HCT116 (cell line): ENCODE measurements at places on chromosomes 6 and 20.

GRCh38 chr6:141056945-141057625 lies 1075.6 kb upstream of the GJE1 start:
- DNase-seq, result no peak

DNA sequence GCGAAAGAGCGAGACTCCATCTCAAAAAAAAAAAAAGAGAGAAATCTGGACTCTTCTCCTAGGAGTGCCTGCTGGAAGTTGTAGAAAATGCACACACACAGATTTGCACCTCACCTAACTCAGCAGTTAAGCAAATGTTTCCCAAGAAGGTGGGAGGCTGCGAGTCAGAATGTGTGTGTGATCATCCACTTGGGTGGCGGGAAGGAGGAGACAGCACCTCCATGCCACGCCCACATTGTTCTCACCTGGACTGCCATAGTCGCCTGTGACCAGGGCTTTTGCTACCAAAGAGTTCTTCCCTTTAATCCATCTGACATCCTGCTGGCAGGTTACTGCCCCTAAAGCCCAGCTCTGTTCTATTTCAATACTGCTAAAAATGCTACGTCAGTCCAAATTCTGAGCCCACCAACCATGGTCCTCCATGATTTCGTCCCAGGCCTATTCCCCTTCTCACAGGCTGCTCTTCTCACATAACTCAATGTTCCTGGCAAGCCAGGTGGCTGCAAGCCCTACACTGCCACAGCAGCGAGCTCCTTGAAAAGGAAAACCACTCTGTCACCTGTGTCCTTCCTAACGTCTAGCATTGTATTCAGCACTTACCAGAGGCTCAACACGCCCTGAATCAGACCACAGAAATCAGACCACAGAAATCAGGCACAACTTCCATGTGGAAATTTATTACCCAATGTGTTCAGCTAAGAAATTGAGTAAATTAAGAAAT lies 77.5 kb downstream of the PSMG4 start:
- DNase-seq, result no peak

DNA sequence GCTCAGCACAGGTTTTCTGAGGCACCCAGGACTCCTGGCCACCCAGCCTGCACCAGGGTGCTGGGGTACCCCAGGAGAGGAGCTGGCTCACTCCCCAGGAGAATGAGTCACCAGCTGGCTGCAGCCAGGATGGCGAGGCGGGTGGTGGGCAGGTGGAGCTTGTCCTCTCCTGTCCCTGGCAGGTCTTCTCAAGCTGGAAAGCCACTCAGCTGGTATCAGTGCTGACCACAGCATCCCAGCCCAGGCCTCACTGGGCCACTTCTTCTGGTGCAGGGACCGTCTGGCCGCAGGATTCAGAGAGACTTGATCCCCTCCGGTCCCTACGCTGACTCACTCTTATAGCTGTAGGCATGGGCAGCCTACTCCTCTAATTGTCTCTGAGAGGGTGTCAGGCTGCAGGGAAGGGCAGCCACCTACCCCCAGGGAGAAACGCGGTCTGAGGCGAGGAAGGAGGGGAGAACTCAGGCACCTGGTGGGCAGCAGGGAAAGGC lies 22.2 kb downstream of the TFEB start:
- DNase-seq, result no peak

GRCh38 chr6:57224769-57225515 lies 2.8 kb upstream of the RAB23 start:
- DNase-seq, result no peak

- no peak for DNase-seq
Observed at GRCh38 chr20:62515826-62516225, 40.0 kb upstream of the GATA5 start.

GRCh38 chr20:16043931-16044330 lies 529.3 kb downstream of the KIF16B start:
- DNase-seq, result no peak

DNA sequence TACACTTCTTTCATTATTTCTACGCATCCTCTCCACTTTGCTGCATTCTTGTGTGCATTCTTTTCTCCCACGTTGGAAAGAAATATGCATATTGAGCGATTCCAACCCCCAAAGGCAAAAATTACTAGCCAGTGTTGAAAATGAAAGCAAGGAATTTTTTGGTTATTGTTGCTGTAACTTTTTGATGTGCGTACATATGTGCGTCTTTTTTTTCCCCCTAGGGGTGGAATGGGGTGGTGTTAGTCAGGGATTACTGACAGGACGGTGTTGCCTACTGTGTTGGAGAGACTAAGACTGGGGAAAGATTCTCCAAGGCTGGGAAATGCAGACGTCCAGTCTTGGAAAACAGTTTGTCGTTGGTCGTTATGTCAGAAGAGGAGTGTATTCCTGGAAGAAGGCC lies 44.2 kb upstream of the ESR1 start:
- no peak for DNase-seq

DNA sequence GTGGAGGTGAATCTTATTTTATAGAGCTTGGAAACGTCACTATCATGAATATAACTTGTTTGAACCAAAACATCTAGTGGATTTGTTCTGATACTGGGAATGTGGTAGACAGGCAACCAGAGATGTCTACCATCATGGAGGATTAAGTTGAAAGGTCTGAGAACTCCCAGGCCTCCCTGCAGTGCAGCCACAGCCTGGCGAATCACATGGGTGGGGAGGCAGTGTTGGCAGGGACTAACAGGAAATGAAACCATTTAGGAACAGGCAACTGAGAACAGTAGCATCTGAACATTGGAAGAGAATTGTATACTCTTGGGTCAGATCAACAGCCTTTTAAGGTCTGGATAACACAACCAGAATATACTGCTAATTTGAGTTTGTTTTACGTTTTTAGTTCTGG lies 22.3 kb upstream of the CEP162 start:
- DNase-seq, result no peak

DNA sequence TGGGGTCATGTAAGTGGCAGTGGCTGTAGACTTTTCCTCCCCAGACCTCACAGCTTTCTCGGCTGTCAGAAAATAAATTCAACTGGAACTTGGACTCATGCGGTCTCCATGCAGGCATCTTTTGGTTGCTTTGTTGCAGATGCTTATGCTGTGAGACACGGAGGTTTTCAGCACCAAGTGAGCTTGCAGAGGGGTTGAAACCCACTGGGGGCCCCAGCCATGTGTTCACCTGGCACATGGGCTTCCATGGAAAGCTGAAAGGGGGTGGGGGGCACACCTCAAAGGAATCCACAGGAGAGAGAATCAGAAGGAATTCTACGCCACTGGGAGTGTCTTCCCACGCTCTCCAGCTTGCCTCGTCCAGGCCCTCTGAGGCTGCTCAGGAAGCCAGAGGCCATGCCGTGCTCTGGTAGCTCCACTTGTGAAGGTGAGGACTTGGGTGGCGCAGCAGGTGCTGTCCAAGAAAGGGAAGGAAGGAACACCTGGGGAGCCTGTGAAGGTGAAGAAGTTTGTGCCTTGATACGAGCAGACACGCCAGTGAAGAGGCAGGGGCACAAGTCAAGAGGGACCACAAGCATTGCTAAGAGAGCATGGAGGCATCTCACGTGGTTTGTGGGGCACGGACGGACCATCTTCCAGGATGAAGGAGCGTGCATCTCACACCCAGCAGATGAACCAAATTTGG lies 134.3 kb upstream of the PMEPA1 start:
- DNase-seq, result no peak

- DNase-seq, result peak; percentile 78
Observed at GRCh38 chr6:11766589-11767450, 11.8 kb downstream of the ADTRP start.

- no peak for DNase-seq
Observed at GRCh38 chr20:61744691-61745396, 320.8 kb downstream of the TAF4 start.

DNA sequence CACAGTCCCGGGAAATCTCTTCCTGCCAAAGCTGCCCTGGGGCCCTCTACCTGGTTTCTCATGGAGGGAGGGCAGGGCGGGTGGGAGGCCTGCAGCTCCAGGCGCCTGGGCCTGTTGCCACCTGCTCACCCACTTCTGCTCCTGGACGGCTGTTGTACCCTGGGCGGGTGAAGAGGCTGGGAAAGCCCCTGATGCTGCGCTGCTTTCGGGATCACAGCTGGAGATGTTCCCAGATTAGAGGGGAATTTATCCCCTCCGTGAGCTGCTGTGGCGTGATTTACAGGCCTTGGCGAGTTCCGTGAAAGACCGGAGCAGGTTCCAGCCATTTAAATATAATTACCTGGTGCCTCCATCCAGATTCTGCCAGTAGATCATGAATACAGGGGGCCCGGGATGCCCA lies 12.3 kb upstream of the VSTM2L start:
- no peak for DNase-seq

GRCh38 chr20:63073738-63074065 lies 66.9 kb upstream of the BHLHE23 start:
- no peak for DNase-seq

GRCh38 chr6:3698021-3698420 lies 53.5 kb downstream of the PXDC1 start:
- no peak for DNase-seq

DNA sequence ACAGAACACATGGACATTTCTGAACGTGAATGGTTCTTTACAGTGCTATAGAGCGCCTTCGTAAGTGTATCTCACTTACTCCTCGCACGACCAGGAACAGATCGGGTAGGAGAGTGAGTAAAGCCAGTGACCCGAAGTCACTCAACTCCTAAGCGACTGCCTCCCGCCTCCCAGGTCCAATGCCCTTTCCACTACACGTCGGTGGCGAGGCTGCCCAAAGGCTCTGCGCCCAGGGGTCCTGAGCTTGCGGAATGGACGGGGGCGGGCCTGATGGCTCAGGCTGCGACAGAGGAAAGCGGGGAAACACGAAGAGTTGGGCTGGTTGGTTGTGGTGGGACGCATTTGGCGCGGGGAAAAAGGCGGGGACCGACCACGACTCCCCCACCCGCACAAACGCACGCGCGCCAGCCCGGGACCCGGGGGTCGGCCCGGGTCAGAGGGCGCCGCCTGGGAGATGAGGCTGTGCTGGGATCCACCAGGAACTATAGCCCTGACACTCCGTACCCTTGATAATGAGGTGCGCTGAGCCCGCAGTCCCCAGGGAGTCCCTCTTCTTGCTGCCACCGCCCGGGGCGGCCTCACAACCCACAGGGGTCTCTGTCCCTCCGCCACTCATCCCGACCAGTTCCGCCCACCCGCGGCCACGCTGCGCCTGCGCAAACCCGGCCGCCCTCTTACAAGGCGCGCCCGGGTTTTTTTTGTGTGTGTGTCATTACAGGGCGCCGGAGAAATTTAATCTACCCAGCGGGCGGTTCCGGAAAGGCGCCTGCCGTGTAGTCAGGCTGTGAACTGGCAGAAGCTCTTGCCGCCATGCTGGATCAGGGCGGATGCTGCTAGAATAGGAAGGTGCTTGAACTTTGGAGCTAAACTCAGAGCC lies at the start of gene BLOC1S5:
BLOC1S5 (minus strand) TSS at position 629 of the 877 bp plus-strand sequence; CDS start at position 616, 13 bp downstream.
- peak; percentile 94 for DNase-seq

- no peak for DNase-seq
Observed at GRCh38 chr6:44477293-44477894, 89.9 kb downstream of the CDC5L start.

DNA sequence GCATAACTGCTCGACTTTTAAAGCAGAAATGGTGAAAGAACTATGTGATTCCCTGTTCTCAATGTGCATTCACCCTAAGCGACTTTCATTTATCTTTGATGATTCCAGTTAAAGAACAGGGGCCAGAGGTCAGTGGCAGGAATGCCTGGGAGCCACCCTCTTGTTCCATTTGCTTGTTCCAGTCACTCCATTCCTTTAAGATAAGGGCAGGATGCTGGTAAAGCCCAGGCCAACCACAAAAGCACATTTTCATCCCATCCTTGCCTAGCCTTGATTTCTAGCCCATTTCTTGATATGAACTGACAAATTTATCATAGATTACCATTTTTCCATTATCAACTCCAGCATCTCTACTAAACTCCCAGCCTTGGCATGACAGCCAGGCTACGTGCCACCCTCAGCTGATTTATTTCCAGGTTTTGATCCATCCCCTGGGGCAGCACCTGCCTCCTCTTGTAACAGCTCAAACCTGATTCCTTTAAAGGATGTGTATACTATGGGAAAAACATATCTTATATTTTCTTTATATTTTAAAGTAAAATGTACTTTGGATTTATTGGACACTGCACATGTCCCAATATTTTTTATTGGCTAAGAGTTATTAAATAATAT lies 19.2 kb downstream of the HMGN3 start:
- no peak for DNase-seq

GRCh38 chr6:153172815-153173214 lies 41.7 kb upstream of the RGS17 start:
- no peak for DNase-seq

GRCh38 chr6:53985366-53985765 lies 125.9 kb upstream of the MLIP start:
- DNase-seq, result no peak
